Lung (tissue), 17 donors: ENCODE measurements at places on chromosomes 3 and 15.
A peak's percentile ranks its signal among the peaks of the same experiment; 100 is the strongest.

DNA sequence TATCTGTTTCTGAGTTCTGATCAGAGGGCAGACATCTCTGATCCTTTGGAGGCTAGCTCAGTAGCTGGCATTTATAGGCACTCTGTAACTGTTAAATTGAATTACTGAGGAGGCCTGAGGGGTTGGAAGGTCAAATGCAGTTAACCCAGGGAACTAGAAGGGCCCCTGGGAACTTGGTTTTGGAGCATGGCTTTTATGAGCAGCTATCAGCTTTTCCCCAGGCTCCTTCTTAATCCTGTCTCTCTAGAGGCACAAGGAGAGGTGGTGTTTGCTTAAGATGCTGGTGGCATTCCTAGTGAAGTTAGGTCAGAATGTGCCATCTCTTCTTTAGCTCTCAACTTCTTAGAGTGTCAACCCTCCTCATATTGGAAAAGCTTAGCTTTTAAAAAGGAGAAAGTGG lies 128.9 kb downstream of the LPP start:
- no peaks in the 10 kb centered on the region for H3K27me3 ChIP-seq
- H3K36me3 ChIP-seq: no peaks in the 10 kb centered on the region
- H3K27ac ChIP-seq: peak overlapping the region; percentile 63
- H3K4me3 ChIP-seq: no peak overlapping the region
- peaks cover 8% of the 10 kb centered on the region for H3K4me1 ChIP-seq

- H3K4me1 ChIP-seq: no peaks in the 10 kb centered on the region
- H3K36me3 ChIP-seq: no peaks in the 10 kb centered on the region
- peak; percentile 61 for DNase-seq
- no peak overlapping the region for H3K27ac ChIP-seq
- no peak overlapping the region for H3K4me3 ChIP-seq
Measured at GRCh38 chr3:15805756-15806266, 8.0 kb upstream of the ANKRD28 start.

DNA sequence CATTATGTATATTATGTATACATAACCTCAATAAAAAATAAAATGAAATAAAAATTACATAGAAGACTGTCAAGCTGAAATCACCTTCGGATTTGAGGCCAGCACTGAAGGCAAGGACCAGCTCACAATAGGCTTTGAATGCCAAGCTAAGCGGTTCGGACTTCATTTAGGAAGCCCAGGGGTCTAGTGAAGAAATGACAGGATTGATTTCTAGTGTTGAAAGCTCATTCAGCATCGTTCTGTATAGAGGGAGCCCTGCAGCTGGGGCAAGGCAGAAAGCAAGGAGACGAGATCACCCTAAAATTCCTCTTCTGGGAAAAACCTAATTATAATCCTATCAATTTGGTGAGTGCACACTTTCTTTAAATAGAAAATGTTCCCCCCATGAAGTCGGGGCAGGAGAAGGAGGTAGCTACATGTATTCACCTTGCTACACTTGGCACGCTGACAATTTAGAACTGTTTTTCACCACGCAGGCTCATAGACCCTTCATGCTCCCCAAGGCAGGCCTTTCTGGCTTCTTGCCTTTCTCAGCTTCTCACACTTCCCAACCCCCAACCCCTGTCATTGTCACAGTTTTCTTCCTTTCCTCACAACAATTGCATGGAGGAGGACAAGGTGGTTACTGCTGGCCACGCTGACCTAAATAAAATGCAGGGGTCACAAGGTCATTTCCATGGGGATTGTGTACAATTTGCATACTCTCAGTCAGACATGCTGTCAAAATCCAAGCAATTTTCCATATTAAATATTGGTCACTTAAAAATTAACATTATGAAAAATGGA lies 44.4 kb upstream of the SSR3 start:
- no peaks in the 10 kb centered on the region for H3K4me1 ChIP-seq
- no peak for DNase-seq
- H3K27ac ChIP-seq: no peak overlapping the region
- no peaks in the 10 kb centered on the region for H3K27me3 ChIP-seq

- no peaks in the 10 kb centered on the region for H3K36me3 ChIP-seq
- peaks cover 34% of the 10 kb centered on the region for H3K4me1 ChIP-seq
- H3K27ac ChIP-seq: peak overlapping the region; percentile 71
- no peak overlapping the region for H3K4me3 ChIP-seq
- H3K27me3 ChIP-seq: no peaks in the 10 kb centered on the region
- DNase-seq: peak; percentile 19
Measured at GRCh38 chr3:39166134-39166710, 12.8 kb upstream of the CSRNP1 start.

DNA sequence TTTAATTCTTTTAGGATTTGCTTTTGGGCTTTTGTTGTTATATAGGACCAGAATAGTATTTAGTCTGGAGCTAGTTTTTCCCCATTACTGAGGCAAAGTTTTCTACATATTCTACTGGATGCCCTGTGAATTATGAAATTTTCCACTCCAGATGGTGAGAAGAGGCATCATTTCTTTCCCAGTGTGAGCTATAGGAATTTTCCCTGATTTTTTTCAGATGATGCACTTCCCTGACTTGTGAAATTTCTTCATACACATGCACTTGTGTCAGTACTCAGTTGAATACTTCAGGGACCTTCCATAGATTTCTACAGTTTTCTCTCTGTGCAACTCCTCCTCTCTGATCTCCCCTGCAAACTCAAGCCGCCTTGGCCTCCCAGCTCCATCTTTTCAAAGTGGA lies 73.7 kb upstream of the SLCO2A1 start:
- no peaks in the 10 kb centered on the region for H3K36me3 ChIP-seq
- DNase-seq: no peak
- no peak overlapping the region for H3K4me3 ChIP-seq
- no peak overlapping the region for H3K27ac ChIP-seq
